Naive thymus-derived CD4-positive, alpha-beta T cell (primary cell): ENCODE measurements at places on chromosomes 2 and 18. TPM values are rescaled to one million over a fixed set of nuclear protein-coding genes. Genes with fewer than 3 reads are reported as not detected.

GRCh38 chr18:61854578-61855448 lies 38.0 kb downstream of the RNF152 start:
- no peaks in the 10 kb centered on the region for H3K36me3 ChIP-seq
- H3K27me3 ChIP-seq = no peaks in the 10 kb centered on the region
- no peak overlapping the region for H3K4me3 ChIP-seq
- no peaks in the 10 kb centered on the region for H3K4me1 ChIP-seq

DNA sequence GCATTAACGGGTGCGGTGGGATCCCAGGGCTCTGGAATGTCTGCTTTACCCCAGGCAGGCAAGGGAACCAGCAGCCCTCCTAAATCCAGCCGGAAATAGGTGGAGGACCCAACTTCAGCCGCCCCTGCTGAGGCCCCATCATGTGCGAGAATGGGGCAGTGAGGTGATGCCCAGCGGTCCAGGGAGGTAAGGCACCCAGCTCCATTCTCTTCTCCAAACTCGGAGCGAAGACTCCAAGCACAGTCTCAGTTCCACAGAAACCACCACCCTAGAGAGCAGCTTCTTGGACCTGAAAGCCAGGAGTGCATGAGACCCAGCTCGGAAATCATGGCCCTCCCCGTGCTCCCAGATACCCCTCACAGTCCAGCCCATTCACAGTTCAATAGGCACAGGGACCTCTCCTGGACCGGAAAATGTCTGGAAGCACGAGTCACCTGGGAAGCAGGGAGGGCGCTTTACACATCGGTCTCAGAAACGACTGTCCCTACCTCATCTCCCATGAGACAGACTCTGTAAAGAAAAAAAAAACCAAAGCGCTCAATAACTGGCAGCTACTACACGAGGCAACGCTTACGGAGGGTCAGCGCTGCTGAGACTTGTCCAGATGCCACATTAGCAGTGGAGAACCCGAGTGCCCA lies 2.0 kb downstream of the SDC1 start:
- no peaks in the 10 kb centered on the region for H3K36me3 ChIP-seq
- no peak overlapping the region for H3K4me3 ChIP-seq
- H3K27me3 ChIP-seq = peaks cover 2% of the 10 kb centered on the region
- no peak for DNase-seq

DNA sequence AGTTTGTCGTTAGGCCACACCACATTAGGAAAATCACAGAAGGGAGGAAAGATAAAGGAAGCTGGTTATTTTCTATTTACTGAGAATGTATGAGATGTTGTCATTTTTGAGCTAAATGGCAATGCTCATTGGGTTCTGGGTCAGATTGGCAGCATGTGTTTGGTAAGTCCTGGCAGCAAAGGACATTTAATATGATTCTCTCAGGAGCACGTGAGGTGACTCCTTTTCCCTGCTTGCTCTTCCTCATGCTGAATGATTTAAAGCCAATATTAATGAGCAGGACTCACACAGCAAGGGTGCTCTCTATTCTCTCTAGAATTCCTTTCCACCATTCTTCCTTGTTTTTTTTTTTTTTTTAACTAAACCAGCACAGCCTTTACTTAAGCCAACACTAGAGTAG lies 298.2 kb downstream of the XIRP2 start:
- H3K27ac ChIP-seq = no peak overlapping the region
- no peaks in the 10 kb centered on the region for H3K36me3 ChIP-seq
- H3K4me1 ChIP-seq = no peaks in the 10 kb centered on the region
- no peak overlapping the region for H3K4me3 ChIP-seq
- no peaks in the 10 kb centered on the region for H3K27me3 ChIP-seq

DNA sequence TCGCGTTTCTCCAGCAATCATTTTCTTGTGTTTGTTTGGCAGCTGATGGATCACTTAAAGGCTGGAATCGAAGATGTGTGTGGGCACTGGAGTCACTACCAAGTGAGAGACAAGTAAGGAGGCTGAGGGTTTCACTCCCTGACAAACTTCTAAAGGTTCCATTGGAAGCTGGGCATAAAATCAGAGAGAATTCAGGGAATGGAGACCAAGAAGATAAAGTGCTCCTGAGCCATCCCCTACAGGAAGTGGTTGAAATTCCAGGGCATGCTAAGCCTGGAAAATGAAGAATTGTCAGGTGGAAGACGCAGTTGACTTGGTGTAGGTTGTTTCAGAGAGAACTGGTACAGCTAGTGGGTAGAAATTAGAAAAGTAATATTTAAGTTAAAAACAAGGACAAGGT lies 39.1 kb downstream of the SLC9A4 start:
- H3K4me1 ChIP-seq = no peaks in the 10 kb centered on the region
- H3K4me3 ChIP-seq = no peak overlapping the region
- no peak overlapping the region for H3K27ac ChIP-seq
- DNase-seq = no peak
- no peaks in the 10 kb centered on the region for H3K36me3 ChIP-seq

DNA sequence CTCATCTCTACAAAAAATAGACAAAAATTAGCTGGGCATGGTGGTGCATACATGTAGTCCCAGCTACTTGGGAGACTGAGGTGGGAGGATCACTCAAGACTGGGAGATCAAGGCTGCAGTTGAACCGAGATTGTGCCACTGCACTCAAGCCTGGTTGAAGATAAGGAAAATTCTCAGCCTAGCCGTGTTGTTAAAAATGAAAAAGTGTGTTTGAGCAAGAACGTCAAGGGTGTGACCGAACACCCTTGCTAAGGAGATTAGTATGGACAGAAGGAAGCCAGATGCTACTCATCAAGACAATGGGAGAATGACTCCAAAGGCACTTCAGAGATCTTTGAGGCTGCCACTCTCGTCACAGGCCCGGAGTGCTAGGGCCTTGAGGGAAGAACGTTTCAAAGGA lies 70.0 kb upstream of the NDUFV2 start:
- H3K27me3 ChIP-seq = no peaks in the 10 kb centered on the region
- H3K36me3 ChIP-seq = no peaks in the 10 kb centered on the region
- no peak for DNase-seq
- no peak overlapping the region for H3K27ac ChIP-seq

- H3K27ac ChIP-seq = no peak overlapping the region
- no peaks in the 10 kb centered on the region for H3K36me3 ChIP-seq
- H3K4me3 ChIP-seq = no peak overlapping the region
- DNase-seq = no peak
- H3K4me1 ChIP-seq = no peaks in the 10 kb centered on the region
- no peaks in the 10 kb centered on the region for H3K27me3 ChIP-seq
These were observed 24.0 kb downstream of the SPATS2L start for GRCh38 chr2:200330351-200331060.

DNA sequence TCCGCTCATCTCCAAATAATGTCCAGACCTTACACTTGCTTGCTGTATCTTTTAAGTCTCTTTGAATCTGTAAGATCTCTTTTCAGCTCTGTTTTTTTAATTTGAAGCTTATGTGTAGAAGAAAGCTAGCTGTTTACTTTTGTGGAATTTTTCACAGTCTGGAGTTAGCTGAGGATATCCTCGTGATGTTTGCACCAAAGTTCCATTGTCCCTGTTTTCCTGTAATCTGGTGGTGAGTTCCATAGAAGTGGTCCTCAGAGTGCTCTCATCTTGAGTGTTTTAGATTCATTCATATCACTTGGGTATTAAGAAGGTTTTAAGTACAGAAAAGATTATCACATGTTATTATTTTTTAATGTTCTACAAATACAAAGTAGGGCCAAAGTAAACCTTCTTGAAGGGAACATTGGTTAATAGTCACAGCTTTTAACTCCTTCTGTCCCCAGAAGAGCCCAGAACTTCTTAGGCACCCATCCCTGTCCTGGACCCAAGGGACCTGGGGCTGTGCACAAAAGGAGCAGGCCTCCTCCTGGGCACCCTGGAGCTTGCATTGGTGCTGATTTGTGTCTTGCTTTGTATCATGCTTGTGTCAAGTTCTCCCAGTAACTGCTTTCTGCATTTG lies 15.0 kb downstream of the MLPH start:
- H3K36me3 ChIP-seq = no peaks in the 10 kb centered on the region
- H3K27ac ChIP-seq = no peak overlapping the region
- H3K4me1 ChIP-seq = no peaks in the 10 kb centered on the region

- no peaks in the 10 kb centered on the region for H3K36me3 ChIP-seq
- H3K27me3 ChIP-seq = peaks cover 83% of the 10 kb centered on the region
- H3K4me1 ChIP-seq = peaks cover 62% of the 10 kb centered on the region
- H3K27ac ChIP-seq = no peak within 1 kb of the TSS
These were observed at the start of gene DLX2 for GRCh38 chr2:172102391-172103359. TSS of gene DLX2 (minus strand) at chr2:172102900. CDS start at chr2:172102538, 362 bp downstream.

DNA sequence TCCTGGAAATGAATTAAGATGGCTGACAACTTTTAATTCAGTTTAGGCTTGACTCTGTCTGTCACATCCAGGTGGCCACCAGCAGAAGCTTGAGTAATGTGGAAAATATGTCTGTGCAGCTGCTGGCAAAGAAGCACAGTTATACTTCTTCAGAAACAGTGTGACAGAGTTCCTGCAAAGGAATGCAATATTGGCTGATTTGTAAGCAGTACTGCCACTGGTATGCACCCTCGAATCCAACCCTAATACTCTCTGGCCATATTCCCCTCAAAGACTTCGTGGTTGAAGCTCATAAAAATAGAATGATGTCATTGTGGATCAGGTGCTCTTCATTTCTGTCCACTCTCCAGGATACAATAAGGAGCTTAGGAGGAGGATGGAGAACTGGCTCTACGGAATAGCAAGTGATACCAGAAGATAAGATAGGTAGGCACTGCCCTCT lies 86.2 kb downstream of the METTL8 start:
- no peaks in the 10 kb centered on the region for H3K27me3 ChIP-seq
- no peaks in the 10 kb centered on the region for H3K4me1 ChIP-seq
- DNase-seq = no peak
- H3K36me3 ChIP-seq = no peaks in the 10 kb centered on the region
- H3K4me3 ChIP-seq = no peak overlapping the region

- H3K27ac ChIP-seq = no peak overlapping the region
- no peak for DNase-seq
- H3K4me3 ChIP-seq = no peak overlapping the region
- no peaks in the 10 kb centered on the region for H3K4me1 ChIP-seq
- no peaks in the 10 kb centered on the region for H3K36me3 ChIP-seq
These were observed 1175.1 kb upstream of the ACVR2A start for GRCh38 chr2:146669735-146670134.

GRCh38 chr2:27809761-27810241 lies 38.3 kb downstream of the MRPL33 start:
- H3K27ac ChIP-seq = no peak overlapping the region
- DNase-seq = no peak
- H3K4me1 ChIP-seq = no peaks in the 10 kb centered on the region
- H3K36me3 ChIP-seq = no peaks in the 10 kb centered on the region

DNA sequence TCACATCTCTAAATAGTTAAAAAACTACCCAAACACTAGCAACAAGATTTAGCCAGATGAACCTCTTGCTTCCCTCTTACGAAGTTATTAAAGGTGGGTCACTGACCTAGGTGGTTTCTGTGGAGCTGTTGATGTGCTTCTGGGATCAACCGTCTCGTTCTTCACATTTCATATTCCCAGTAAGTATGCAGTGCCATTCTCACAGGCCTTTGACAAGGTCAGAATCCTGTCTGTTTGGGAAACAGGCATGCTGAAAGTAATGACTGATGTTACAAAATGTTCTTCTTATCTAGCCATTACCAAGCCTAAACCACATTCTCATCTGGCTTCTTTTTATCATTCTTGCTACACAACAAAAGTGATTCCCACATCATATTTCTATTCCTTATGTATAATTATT lies 70.3 kb downstream of the WDR7 start:
- DNase-seq = no peak
- no peak overlapping the region for H3K4me3 ChIP-seq
- peaks cover 8% of the 10 kb centered on the region for H3K36me3 ChIP-seq
- no peaks in the 10 kb centered on the region for H3K4me1 ChIP-seq
- H3K27ac ChIP-seq = no peak overlapping the region
- H3K27me3 ChIP-seq = no peaks in the 10 kb centered on the region

DNA sequence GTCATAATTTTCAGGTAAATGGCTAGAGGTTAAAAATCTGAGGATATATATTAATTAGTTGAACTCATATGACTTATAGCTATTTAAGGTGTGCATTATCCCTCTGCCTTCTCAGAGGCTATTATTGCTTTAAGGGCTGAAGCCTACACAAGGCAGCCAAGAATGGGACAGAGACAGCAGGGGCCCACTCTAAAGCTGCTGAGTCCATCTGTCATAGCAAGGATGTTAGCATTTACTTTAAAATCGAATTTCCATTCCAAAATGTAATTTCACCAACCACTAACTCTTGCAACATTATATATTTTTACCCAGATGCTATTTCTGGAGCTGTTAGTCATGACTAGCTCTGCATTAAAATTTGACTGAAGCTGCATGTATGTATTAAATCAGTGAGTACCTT lies 236.3 kb upstream of the FSIP2 start:
- H3K36me3 ChIP-seq = no peaks in the 10 kb centered on the region
- H3K4me1 ChIP-seq = no peaks in the 10 kb centered on the region
- DNase-seq = no peak
- H3K27me3 ChIP-seq = no peaks in the 10 kb centered on the region
- no peak overlapping the region for H3K27ac ChIP-seq

- no peak for DNase-seq
- H3K36me3 ChIP-seq = no peaks in the 10 kb centered on the region
- H3K27me3 ChIP-seq = no peaks in the 10 kb centered on the region
These were observed 711.9 kb upstream of the ID2 start for GRCh38 chr2:7969756-7970515.

DNA sequence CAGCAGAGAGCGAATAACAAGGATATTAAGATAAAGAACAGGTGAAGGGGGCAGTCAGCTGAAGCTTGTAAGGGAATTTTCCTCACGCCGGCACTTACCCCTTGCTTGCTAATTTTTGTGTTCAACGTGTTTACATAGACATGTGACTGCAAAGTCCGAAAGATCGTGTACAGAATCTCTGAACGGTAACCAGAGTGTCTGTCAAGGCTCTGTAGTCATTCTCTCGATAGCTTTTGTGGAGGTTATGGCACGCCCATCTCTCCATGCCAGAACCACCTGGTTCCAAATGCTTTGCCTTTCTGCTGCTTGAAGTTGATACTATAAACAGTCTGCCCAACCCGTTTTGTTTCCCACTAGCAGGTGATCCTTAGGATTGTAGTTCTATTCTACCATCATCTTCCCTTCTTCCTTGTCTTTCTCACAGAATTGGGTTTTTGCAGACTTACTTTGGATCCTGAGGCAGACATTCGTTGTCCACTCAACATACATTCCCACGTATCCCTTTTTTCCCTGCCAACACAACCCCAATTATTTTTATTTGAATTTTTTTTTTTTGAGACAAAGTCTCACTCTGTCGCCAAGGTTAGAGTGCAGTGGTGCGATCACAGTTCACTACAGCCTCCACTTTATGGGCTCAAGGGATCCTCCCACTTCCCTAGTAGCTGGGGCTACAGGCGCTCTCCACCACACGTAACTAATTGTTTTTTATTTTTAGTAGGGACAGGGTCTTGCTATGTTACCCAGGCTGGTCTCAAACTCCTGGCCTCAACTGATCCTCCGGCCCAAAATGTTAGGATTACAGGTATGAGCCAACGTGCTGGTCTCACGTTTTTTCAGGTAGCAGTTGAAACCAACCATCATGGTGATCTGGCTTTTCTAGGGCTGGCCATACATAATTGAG lies 1.3 kb upstream of the USP34 start:
- DNase-seq = peak; percentile 49
- H3K27ac ChIP-seq = peak overlapping the region; percentile 98
- no peaks in the 10 kb centered on the region for H3K27me3 ChIP-seq
- H3K36me3 ChIP-seq = no peaks in the 10 kb centered on the region

Gene PLGLB2
- total RNA-seq = 5.4 TPM

Gene GLI2
- total RNA-seq = not detected

Gene UGT1A4
- total RNA-seq = not detected

Gene PROM2
- total RNA-seq = 0.53 TPM

Gene DSG1
- not detected in 2 replicates for total RNA-seq

Gene GAD1
- total RNA-seq = not detected

Gene MRPS9
- 23.3 and 23.6 TPM in 2 replicates for total RNA-seq

Gene ABCG5
- total RNA-seq = not detected

Gene GPBAR1
- 12.9 TPM for total RNA-seq

Gene LYG1
- total RNA-seq = 2.9 TPM

Gene SLC35F6
- 22.5 TPM for total RNA-seq

Gene SMPD4
- 63.1 and 69.0 TPM in 2 replicates for total RNA-seq
